ENCODE measurements at places on chromosomes 6 and 20. TPM values are rescaled to one million over a fixed set of nuclear protein-coding genes. Genes with fewer than 3 reads are reported as not detected.

The OOEP gene
- total RNA-seq: not detected

GRCh38 chr20:47680804-47681529, 104.3 kb downstream of the SULF2 start:
- no peak overlapping the region for H3K4me3 ChIP-seq

DNA sequence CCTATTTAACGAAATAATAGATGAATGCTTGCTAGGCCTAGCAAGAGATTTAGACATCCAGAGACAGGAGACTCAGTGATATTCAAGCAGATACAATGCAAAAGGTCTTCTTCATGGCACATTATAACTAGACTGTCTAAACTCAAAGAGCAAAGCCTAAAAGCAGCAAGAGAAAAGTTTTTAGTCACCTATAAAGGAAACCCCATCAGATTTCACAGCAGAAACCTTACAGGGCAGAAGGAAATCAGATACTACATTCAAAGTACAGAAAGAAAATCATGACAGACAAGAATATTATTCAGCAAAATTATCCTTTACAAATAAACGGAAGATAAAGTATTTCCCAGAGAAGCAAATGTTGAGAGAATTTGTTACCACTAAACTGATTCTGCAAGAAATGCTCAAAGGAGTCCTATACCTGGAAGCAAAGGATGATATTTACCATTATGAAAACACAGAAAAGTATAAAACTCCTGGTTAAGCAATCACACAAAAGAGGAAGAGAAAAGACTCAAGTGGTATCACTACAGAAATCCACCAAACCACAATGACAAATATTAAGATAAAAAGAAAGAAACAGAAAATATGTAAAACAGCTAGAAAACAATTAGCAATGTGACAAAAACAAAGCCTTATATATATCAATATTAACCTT, 333.7 kb downstream of the MEI4 start:
- no peak overlapping the region for H3K27ac ChIP-seq
- H3K27me3 ChIP-seq: no peaks in the 10 kb centered on the region
- H3K4me1 ChIP-seq: no peaks in the 10 kb centered on the region
- H3K36me3 ChIP-seq: no peaks in the 10 kb centered on the region
- H3K4me3 ChIP-seq: no peak overlapping the region

- H3K4me3 ChIP-seq: no peak overlapping the region
Measured at GRCh38 chr6:166365221-166365620, 17.5 kb downstream of the MPC1 start.

DNA sequence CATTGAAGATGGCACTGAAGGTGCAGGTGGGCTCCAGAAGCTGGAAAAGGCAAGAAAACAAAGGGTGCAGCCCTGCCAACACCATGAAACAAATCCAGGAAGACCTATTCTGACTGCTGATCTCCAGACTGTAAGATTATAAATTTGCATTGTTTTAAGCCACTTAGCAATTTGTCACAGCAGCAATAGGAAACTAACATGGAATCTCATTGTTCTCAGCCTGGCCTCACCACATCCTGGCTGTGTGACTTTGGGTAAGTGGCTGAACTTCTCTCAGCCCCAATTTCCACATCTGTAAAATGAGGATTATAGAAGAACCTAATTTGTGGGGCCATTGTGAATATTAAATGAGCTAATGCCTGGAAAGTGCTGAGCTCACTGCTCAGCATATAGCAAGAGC, 160.4 kb upstream of the MAFB start:
- H3K36me3 ChIP-seq: no peaks in the 10 kb centered on the region
- no peaks in the 10 kb centered on the region for H3K27me3 ChIP-seq
- no peak for DNase-seq
- no peak overlapping the region for H3K27ac ChIP-seq

The ZKSCAN8 gene
- total RNA-seq: 13.4 TPM

DNA sequence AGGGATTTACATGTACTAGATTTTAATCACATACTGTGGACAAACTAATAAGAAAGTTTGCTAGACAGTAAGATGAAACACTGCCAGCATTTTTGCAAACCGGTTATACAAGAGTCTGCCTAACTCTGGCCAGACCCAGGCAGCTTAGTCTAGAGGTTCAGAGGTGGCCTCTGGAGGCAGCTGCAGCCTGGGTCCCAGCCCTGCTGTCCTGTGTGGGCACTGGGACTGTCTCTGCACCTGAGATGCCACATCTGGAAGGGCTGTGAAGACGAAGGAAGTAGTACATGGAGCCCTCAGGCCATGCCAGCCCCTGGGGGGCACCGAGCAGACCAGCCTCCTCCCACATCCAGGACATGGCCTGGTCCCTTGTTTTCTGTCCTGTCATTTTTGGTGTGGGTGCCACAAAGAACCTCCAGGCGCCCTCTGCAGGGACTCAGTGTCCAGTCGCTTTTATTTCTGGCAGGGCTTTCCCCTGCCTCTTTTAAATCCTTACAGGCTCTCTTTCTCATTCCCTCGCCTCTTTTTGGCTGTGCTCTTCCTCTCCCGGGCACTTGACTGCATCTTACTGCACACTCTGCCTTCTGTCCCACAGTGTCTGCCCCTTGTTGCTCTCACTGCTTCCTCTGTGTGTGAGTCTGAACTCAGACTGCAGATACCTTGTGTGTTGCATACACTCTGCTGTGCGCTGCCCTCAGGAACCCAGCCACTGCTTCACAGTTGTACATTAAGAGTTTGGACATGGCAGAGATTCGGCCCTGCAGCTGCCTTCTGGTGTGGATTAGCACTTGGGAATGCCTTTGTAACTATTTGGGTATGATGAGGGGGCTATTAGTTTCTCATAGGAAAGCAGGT, 216.7 kb downstream of the ZDHHC14 start:
- H3K27me3 ChIP-seq: no peaks in the 10 kb centered on the region
- DNase-seq: peak; percentile 65
- H3K36me3 ChIP-seq: peaks cover 4% of the 10 kb centered on the region
- H3K4me3 ChIP-seq: no peak overlapping the region
- no peak overlapping the region for H3K27ac ChIP-seq
- peaks cover 24% of the 10 kb centered on the region for H3K4me1 ChIP-seq

DNA sequence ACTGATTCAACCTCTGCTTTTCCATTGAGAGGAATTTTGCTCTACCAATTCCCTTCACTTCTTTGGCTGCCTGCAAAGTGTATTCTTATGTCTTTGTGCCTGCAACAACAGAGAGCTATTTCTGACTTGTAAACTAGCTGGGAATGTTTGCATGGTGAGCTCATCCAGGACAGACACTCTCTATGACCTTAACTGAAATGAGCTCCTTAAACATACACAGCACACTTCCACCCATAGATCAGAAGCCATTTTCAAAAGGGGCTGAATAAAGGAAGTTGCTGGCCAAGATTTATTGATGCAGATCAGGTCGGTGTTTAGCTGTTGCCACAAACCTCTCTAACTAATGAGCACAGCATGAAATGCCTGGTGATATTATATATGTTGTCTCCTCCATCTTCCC, 377.7 kb downstream of the BTBD9 start:
- no peak overlapping the region for H3K4me3 ChIP-seq
- no peaks in the 10 kb centered on the region for H3K27me3 ChIP-seq
- no peak overlapping the region for H3K27ac ChIP-seq
- no peak for DNase-seq
- H3K4me1 ChIP-seq: no peaks in the 10 kb centered on the region
- H3K36me3 ChIP-seq: no peaks in the 10 kb centered on the region

The CDSN gene
- total RNA-seq: not detected

The GPR63 gene
- 0.08 TPM for total RNA-seq

DNA sequence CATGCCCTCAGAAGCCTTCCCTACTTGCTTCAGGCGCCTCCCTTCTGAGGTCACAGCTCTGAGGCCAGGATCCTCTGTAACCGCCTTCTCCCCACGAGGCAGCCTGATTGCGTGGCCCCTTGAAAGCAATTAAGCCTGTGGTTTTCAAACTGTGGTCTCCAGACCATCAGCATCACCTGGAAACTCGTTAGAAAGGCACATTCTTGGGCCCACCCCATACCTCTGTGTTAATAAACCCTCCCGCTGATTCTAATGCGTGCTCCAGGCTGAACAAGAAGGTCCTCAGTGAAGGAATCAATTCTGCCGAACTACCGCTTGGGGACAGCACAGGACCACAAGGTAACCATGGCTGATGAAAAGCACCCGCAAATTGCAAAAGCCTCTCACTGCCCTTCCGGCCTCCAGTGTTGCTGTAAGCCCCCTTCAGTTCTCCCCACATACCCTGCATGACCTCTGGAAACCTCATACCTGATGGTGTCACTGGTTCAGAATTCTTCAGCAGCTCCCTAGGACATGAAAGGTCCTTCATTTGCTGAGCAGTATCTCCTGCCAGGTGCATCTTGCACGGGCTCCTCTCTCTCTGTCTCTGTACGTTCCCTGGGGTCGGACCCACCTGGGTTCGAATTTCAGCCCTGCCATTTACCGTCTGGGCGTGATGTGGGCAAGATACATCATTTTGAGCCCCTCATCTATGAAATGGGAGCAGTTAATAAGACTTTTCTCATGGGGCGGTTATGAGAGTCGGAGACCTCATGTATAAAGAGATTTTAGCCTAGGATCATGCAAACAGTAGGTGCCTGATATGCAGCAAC, 93.3 kb upstream of the RNF24 start:
- peak; percentile 66 for DNase-seq
- no peaks in the 10 kb centered on the region for H3K36me3 ChIP-seq
- H3K27me3 ChIP-seq: no peaks in the 10 kb centered on the region
- H3K4me3 ChIP-seq: no peak overlapping the region
- no peaks in the 10 kb centered on the region for H3K4me1 ChIP-seq

- H3K4me1 ChIP-seq: no peaks in the 10 kb centered on the region
- no peak for DNase-seq
- no peak overlapping the region for H3K4me3 ChIP-seq
- H3K27me3 ChIP-seq: no peaks in the 10 kb centered on the region
- no peaks in the 10 kb centered on the region for H3K36me3 ChIP-seq
- H3K27ac ChIP-seq: no peak overlapping the region
Measured at GRCh38 chr6:42522942-42523814, 40.7 kb upstream of the UBR2 start.

The COL12A1 gene
- total RNA-seq: 2.1 TPM
